ENCODE measurements at places on chromosomes 4 and X.
A peak's percentile ranks its signal among the peaks of the same experiment; 100 is the strongest.

DNA sequence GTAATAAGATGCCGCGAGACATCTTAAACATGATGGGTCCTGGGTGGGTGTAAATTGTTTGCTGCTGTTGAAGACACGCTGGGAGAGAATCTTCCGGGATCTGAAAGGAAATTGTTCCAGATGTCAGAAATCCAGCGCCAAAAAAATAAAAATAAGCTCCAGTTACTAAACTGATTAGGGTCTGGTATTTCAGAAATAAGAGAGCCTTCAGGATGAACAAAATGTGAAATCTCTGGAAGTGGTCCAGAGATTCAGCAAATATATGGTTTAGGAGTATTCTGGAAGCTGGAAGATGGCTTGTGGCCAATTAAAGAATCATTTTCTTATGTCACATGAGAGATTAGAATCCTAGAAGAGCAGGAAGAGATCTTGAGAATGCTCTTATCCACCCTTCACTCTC, 75.8 kb upstream of the NHS start:
- DNase-seq, result no peak

- no peak for DNase-seq
Observed at GRCh38 chr4:128281354-128281753, 6.3 kb downstream of the PGRMC2 start.

DNA sequence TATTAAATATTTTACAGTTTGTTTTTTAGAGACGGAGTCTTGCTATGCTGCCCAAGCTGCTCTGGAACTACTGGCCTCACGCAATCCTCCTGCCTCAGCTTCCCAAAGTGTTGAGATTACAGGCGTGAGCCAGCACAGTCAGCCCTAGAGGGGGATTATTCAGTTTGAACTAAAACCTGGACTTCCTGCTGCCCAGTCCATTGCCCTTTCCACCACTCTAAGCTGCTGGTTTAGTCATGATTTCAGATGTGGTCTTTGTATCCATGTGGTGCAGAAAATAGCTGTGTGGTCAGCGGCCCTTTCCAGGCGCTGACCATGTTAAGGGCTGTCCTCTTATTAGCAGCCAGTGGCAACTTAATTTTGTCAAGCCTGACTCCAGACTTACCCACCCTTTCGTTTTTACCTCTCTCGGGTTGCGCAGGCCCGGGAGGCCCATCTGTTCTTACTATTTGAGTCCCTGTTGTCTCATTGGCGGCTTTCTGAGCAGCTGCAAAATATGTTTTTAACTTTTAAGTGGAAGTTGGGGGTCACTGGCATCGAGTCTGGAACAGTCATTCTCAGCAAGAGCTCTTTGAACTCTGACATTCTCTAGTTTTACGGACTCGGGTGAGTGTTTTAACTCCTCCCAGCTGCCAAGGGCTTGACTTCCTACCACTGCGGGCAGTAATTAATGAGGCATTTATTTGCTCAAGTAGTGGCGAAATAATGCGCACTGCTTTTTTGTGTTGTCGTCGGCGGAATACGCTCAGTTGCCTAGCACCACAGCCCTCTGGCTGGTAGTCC, 773 bp upstream of the VMA21 start:
- peak; percentile 37 for DNase-seq

- no peak for DNase-seq
Observed at GRCh38 chr4:85166318-85166717, 199.8 kb upstream of the WDFY3 start.

GRCh38 chr4:15891312-15891711, 47.2 kb downstream of the FGFBP1 start:
- DNase-seq, result no peak

GRCh38 chr4:87919941-87920340, 55.6 kb upstream of the SPP1 start:
- DNase-seq, result no peak

- DNase-seq, result no peak
Observed at GRCh38 chr4:74260036-74260435, 48.2 kb upstream of the EPGN start.

GRCh38 chr4:88817740-88818139, 120.1 kb upstream of the NAP1L5 start:
- no peak for DNase-seq

- DNase-seq, result no peak
Observed at GRCh38 chrX:104166735-104167436, 633 bp downstream of the FAM199X start.

DNA sequence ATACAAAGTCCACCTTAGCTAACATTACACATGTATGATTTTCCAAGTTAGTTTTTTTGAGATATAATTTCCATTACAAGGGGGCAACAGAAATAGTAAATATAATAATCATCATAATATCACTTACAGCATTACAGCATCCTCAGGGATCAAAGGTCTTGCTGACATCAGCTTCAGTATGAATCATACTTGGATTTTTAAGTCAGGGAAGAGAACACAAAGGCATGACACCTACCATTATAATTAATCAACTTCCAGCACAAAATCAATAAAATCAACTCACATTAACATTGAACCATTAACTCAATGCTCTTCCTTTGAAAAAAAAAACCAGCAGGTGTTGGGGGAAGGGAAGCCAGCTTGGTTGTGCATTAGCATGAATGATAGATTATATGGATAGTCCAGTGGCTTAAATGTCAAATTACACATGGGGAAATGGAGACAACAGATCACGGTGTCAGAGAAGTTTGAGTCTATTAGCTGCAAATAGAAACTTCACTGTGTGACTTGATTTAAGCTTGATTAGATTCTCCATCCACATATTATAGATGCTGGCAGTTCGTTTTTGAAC, 66.9 kb upstream of the CAPN6 start:
- DNase-seq, result no peak

GRCh38 chr4:100146756-100147155, 43.5 kb downstream of the DDIT4L start:
- DNase-seq, result no peak

- no peak for DNase-seq
Observed at GRCh38 chr4:143240939-143241679, 56.4 kb downstream of the USP38 start.

DNA sequence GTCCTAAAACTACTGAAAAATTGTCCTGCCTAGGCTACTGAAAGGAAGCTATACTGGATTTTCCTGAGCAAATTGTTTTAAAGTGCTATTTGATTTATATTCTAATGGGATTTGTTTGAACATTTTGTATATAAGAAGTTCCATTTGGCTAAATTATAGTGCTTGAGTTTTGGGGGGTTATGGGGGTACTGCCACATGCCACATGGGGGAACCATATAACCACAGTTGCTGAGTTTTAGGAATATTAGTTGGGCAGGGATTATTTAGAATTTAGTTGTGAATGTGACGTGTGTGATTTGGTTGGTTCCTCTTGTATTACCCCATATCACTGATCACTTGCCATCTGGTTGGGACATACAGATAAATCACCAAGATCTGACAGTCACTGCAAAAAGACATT, 224.5 kb upstream of the TAPT1 start:
- no peak for DNase-seq

DNA sequence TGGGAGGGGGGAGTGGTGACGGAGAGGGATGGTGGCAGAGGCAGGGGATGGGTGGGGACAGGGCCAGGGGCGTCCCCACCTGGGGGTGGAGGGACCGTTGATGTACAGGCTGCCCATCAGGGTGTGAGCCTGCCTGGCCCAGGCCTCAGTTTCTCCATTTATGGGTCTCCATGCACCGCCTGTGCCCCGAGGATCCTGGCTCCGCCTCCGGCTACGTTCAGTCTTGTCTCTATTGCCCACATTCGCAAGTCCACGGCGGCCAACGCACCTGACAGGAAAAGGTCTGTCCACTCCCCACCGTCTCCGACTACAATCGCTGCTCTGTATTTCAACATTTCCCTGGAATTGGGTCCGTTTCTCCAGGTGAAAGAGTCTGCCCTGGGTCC, 96.3 kb upstream of the NKX1-1 start:
- DNase-seq, result no peak

DNA sequence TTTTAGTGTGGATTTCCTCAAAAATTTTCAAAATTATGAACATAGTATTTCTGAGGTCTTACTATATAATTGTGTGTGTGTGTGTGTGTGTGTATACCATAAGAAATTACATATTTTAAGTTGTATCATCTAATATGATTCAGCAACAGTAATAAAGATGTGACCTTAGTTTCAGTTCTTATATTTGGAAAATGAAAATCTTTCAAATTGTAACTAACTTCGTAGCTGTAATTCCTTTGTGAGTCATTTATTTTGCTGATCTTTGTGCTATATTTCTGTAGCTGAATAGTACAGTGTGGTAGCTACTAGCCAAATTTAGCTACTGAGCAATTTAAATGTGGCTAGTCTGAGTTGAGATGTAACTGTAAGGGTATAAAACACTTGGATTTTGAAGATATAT, 116.4 kb downstream of the RAP1GDS1 start:
- DNase-seq, result no peak

- DNase-seq, result no peak
Observed at GRCh38 chrX:71493111-71493613, 39.7 kb upstream of the OGT start.

DNA sequence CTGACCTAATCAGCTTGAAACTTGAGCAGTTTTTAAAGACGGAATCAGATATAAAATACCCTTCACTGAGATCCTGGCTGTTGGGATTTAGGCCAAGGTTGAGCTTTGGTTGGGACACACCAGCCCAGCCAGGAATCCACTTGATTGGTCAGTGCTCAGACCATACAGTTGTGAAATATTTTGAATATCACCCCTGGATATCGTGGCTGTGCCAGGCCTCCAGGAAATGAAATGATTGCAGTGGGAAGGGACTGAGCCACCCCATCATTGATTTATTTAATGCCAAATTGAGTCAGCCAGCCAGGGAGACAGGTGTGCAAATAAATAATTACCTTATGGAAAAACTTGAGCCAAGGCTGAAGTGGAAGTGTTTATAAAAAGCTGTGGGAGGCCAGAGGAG, 128.4 kb upstream of the SCML1 start:
- no peak for DNase-seq

GRCh38 chrX:136585262-136585661, 53.2 kb downstream of the VGLL1 start:
- no peak for DNase-seq

Data from CD4-positive, alpha-beta T cell treated with Interferon gamma for 1 hour (primary cell).